ENCODE measurements at places on chromosomes 4 and X. TPM values are rescaled to one million over a fixed set of nuclear protein-coding genes. Genes with fewer than 3 reads are reported as not detected.

The SRPK3 gene
- total RNA-seq, result not detected

The MYL5 gene
- 22.6 TPM for total RNA-seq

The AMMECR1 gene
- 26.7 TPM for total RNA-seq

The IDH3G gene
- 41.5 TPM for total RNA-seq

- no peak for DNase-seq
Measured at GRCh38 chrX:53281321-53281822, at the start of gene IQSEC2. Gene IQSEC2 (minus strand): TSS chrX:53281584.

DNA sequence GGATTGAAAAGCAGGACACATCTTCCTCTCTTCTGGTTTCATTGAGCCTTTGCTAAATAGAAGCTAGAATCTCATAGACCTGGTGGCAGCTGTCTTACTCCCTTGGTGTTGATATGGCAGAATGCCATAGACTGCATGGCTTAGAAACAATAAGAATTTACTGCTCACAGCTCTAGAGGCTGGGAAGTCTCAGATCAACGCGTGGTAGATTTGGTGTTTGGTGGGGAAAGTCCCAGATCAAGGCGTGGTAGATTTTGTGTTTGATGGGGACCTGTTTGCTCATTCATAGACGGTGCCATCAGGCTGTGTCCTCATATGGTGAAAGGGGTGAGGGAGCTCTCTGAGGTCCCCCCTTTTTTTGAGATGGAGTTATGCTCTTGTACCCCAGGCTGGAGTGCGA is 57.6 kb upstream of the PPP2R3B start:
- no peak for DNase-seq

- no peak for DNase-seq
Measured at GRCh38 chr4:26060286-26060685, 146.3 kb downstream of the SMIM20 start.

DNA sequence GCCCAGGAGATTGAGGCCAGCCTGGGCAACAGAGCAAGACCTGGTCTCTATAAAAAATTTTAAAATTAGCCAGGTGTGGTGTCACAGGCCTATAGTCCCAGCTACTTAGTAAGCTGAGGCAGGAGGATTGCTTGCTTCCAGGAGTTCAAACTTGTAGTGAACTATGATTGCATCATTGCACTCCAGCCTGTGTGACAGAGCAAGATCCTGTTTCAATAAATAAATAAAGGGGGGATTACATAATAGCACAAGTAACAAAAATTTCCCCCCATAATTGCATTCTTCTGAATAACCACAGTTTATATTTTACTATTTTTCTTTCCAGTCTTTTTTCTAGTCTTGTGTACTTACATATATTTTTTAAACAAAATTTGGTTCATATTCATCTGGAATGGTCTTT is 135.6 kb downstream of the CHIC2 start:
- no peak for DNase-seq

DNA sequence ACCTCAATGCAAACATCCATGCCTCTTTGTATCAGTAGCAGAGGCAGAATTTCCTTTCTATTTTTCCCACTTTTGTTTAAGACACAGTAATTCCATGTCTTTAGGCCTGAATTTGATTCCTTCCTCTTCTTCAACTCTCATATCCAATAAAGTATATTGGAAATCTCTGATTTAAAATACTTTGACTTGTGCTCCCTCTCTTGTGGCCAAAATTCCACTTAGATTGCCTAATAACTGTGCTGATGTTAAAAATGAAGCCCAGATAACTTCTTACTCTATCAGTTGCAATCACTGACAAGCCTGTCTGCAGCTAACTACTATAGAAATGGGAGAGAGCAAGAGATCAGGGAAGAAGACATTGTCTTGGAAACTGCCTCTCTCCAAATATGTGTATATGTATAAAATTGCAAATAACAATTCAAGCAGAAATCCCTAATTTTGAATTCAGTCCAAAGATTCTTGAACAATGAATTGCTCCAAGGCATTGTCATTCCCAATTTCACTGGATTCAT is 163.5 kb upstream of the SPIN4 start:
- DNase-seq, result no peak

DNA sequence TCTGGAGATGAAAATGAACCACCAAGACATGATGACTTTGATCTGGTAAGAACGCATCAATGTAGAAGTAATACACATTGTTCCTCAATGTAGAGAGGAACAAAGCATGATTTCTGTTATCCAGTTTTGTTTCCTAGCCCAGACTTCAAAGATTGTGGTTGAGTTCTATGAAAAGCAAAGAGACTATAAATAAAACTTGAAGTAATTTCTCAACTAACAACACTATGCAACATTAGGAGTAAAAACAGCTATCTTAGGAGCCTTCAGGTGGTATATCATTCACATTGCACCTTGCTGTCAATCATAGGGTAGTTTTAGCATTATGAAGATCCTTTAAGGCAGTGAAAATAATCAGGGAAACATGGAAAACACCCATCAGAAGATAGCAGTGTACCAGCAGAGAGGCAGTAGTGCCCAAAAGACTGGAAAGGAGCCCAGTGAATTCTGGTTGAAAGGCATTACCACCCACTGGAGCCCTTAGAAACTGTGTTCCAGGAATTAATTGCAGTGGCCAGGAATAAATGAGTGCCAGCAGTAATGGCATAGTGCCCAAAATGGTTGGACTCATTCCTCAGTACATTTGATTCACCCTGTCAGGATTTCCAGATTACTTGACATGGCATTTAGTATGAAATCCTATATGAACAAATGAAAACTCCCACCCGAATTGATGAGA is 300.7 kb upstream of the CXXC4 start:
- no peak for DNase-seq

- DNase-seq, result peak; percentile 5
Measured at GRCh38 chr4:8830056-8830455, 41.6 kb downstream of the HMX1 start.

DNA sequence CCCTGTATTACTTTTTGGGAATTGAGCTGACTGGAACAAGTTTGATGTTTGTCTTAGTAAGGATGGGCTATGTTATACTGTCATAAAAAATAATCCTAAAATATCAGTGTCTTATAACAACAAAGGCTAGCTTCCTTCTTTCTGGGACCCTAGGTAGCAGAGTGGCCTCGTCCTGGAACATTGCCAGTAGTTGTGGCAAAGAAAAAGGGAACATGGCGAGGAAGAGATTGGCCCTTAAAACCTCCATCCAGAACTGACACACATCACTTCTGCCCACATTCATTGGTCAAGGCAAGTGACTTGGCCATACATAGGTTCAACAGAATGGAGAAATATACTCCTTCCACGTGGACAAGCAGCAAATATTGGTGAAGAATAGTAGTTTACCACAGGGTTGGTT is 287.9 kb downstream of the PPP1R2C start:
- no peak for DNase-seq

DNA sequence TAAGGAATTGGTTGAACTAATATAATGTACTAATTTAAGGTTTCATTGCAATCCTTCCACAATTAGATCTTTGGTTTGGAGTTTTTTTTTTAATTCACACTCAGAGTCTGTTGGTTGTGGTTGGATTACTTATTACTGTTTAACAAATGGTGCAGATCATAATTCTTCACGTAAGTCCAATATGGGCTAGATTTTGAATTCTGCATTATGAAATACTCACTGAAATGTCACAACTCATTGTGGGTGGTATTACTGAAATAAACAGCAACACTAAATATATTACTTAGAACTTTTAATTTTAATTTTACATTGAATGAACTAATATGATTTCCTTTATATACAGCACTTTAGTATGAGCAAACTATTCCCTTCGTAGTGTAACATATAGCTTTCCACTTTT is 94.2 kb upstream of the MYOZ2 start:
- no peak for DNase-seq

GRCh38 chr4:3223346-3223745 is 25.6 kb upstream of the MSANTD1 start:
- DNase-seq, result no peak

GRCh38 chr4:171130256-171130801 is 682.9 kb upstream of the GALNTL6 start:
- DNase-seq, result no peak

DNA sequence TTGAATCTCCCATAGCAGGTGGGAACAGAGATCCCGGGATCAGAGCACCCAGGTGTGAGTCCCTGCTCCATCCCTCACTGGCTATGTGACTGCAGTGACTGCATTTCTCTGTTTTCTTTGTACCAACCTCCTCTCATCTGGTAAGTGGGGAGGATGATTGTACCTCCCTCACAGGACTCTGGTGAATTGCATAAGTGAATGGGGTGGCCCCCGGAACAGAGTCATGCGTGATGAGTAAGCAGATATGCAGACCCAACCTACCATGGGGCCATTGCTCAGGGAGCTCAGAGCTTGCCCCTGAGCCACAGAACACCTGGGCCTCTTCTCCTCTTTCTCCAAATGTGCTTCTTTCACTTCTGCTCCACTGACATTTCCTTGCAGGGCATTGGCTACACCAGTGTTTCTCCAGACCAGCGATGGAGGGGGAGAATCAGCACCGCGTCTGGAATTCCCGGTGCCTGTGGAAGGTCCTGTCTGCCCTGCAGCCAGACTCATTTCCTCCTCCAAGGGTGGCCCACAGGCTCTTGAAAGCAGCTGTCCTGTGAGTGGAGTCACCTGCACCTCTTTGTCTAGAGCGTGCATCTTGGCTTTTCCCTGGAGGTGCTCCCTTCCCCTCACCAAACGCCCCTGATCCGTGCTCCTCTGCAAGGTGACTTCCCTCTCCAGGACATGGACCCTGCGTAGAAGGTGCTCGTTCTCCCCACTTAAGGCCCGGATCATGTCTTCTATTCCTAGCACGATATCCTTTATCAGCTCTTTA is 30.0 kb downstream of the C4orf50 start:
- no peak for DNase-seq

GRCh38 chrX:10239611-10240064 is 82.9 kb downstream of the CLCN4 start:
- no peak for DNase-seq

GRCh38 chr4:75786526-75786925 is 62.1 kb downstream of the USO1 start:
- DNase-seq, result no peak

Measured in progenitor cell of endocrine pancreas (in vitro differentiated cells).